Psoas muscle (tissue), 8 donors: ENCODE measurements at places on chromosomes 5 and 9. TPM values are rescaled to one million over a fixed set of nuclear protein-coding genes. Genes with fewer than 3 reads are reported as not detected.

Gene ENTPD2
- polyA plus RNA-seq = 0.29 TPM

Gene PCDHB2
- 0.61 TPM for polyA plus RNA-seq

Gene ADAMTS19
- polyA plus RNA-seq = 0.08 TPM

Gene ANXA2R
- 1.8 TPM for polyA plus RNA-seq

Gene TSTD2
- polyA plus RNA-seq = 17.4 TPM

Gene IL11RA
- 12.3 TPM for polyA plus RNA-seq

Gene FGF1
- polyA plus RNA-seq = 0.69 TPM

DNA sequence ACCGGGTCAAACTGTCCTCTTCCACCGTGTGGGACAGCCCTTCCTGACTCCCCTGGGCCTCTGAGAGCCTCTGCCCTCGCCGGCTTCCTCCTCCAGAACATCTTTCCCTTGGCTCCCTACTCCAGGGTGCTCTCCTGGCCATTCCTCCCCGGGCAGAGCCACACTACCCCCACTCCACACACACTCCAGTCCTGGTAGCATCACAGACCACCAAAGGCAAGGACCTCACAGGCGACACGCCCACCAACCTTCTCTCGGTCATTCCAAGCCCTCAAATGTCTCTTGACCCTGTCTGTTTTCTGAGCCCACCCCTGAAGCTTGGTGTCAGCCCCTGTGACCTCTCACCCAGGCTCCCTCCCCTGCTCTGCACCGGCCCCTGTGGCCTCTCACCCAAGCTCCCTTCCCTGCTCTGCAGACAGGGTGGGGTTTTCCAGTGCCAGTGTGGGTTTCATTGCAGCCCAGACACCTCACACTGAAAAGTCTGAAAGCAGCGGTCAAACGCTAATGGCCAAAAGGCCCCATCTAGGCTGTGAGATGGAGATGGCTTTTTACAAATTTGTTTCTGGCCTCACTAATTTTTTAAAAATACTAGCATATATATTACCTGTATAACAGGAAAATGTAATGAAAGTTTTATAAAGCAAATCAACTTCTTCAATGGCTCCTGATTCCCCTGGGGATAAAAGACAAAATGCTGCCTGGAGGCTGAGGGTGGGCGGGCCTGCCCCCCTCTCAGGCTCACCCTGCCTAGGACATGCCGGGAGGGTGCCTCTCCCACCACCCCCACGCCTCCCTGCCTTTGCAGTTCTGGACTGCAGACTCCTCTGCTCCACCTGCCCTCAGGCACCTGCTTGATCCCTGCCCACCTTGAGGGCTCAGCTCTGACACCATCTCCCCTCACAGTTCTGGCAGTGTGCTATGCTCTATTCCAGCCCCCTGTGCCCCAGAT, 10.5 kb downstream of the LRRC26 start:
- DNase-seq = no peak

DNA sequence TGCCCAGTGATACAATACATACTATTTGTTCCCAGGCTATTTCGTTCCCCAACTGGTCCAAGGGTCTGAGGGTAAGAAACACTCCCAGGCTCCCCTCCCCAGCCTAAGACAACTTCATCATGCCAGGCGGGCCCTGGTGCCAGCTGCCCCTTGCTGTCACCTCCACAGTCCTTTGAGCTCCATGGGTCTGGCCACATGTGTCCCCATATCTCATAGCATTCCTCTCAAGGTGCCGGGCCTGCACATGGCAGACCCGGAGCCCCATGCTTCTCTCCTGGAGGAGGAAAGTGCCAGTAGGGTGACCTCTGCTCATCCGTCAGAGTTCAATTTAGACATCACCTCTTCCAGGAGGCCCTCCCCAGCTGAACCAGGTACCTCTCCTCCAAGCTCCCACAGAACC, 120.5 kb downstream of the C5orf15 start:
- no peak for DNase-seq

- DNase-seq = no peak
These were observed 131.5 kb upstream of the NFIL3 start for GRCh38 chr9:91555132-91555531.

GRCh38 chr5:67203701-67204074, 7.1 kb upstream of the CD180 start:
- DNase-seq = no peak

DNA sequence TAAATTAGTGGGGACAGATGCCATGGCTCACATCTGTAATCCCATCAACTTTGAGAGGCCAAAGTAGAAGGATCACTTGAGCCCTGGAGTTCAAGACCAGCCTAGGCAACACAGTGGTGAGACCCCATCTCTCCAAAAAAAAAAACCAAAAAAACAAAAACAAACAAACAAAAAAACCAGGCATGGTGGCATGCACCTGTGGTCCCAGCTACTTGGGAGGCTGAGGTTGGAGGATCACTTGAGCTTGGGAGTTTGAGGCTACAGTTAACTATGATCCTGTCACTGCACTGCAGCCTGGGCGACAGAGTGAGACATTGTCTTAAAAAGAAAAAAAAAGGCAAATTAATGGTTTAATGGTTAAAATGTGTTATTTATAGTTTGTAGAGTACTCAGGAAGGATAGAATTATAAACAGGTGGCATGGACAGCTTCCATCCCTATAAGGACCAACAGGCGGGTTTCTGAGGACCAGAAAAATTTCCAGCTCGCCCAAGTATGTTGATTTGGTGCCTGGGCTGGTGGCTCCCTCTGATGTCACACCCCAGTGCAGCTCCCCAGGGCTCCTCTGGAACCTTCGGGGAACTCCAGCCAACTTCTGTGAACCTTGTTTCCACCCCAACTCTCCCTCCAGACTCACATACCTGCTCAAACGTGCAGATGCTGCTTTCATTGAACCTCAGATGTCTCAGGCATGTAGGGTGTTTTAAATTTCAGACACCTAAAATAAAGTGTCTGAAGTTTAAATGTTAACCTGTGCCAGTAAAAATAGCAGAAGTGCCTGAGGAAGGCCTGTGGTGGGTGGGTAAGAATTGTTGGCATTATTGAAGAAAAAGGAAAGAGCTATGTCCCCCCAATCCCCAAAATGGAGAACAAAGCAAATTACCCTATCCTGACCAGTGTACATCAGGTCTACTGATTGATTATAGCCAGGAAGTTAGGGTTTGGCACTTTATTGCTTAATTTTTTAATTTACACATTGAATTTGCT, 69.0 kb downstream of the TRIO start:
- no peak for DNase-seq

GRCh38 chr5:6838736-6839135, 125.5 kb downstream of the TENT4A start:
- DNase-seq = no peak

- no peak for DNase-seq
These were observed 154.0 kb downstream of the SLC12A2 start for GRCh38 chr5:128237546-128237945.

- no peak for DNase-seq
These were observed 26.2 kb downstream of the SNX24 start for GRCh38 chr5:122871661-122872060.

DNA sequence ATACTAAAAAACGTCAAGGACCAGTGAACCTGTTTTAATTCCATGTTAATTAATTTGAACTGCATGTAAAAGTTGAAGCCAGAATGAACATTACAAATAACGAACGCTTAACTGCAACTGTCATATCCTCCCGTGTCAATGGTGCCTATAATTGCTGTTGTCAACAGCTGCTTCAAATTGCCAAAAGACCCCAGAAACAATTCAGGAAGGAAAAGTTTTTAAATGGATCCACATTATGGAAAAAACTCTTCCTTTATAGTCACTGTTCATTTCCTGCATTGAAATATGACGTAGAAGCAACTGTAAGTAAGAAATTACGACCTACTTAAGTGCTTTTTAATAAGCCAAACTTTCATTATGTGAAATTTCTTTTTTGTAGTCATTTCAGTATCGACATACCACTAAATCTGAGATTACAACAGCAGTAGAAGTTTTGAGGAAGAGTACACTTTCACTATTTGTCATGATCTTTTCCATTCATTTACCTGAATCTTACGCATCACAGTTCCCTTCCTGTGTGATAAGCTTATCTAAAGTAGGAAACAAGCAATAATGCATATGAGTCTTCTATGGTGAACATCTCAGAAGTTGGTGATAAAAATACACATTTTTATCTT, 37.8 kb downstream of the MEF2C start:
- no peak for DNase-seq

DNA sequence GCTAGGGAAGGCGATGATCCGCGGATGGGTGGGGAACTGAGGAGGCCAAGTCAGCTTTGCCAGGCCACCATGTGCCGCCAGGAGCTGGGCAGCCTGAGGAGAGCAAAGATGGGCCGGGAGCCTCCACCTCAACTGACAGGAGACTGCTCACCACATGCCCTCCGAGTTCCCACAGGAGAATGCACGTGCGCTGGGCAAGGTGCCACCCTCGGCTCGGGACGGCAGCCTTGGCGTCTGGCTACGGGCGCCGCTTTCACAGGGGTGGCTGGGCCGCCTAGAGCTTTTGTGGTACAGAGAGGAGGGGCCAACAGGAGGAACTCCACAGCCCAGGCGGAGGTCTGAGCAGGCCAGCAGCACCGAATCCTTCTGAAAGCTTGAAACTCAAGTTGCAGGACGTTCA, 5.3 kb upstream of the TBC1D9B start:
- DNase-seq = peak; percentile 81
